ENCODE measurements at places on chromosomes 1 and 21. TPM values are rescaled to one million over a fixed set of nuclear protein-coding genes. Genes with fewer than 3 reads are reported as not detected.

Gene FHAD1
- 2.5 TPM for polyA plus RNA-seq

Gene LCE1F
- polyA plus RNA-seq, result not detected

Gene EFNA3
- 13.5 TPM for polyA plus RNA-seq

Gene GBP7
- not detected for polyA plus RNA-seq

Gene SLAMF9
- not detected for polyA plus RNA-seq

Gene MTARC1
- 33.2 TPM for polyA plus RNA-seq

Gene PTPN22
- polyA plus RNA-seq, result 0.40 TPM

Gene ANGPTL7
- polyA plus RNA-seq, result 0.13 TPM

Gene PAPPA2
- 1.3 TPM for polyA plus RNA-seq

Gene PRDM16
- 0.16 TPM for polyA plus RNA-seq

Gene HENMT1
- 4.2 TPM for polyA plus RNA-seq

Gene NPHP4
- polyA plus RNA-seq, result 2.5 TPM

Gene LYPLA2
- 102 TPM for polyA plus RNA-seq

Gene SHISAL2A
- polyA plus RNA-seq, result 1.2 TPM

Gene NR0B2
- polyA plus RNA-seq, result not detected

Gene VSIG8
- polyA plus RNA-seq, result not detected

Gene HIVEP3
- 0.30 TPM for polyA plus RNA-seq

Gene MTARC2
- 7.7 TPM for polyA plus RNA-seq

Gene KPRP
- not detected for polyA plus RNA-seq

Gene CACYBP
- 453 TPM for polyA plus RNA-seq

Gene F13B
- not detected for polyA plus RNA-seq

Gene SELENBP1
- 12.3 TPM for polyA plus RNA-seq

Gene RAP1GAP
- polyA plus RNA-seq, result 5.0 TPM

Gene PAQR6
- polyA plus RNA-seq, result 2.6 TPM

Gene LCE2B
- not detected for polyA plus RNA-seq

Gene KCNJ10
- polyA plus RNA-seq, result 1.2 TPM

Gene DCDC2B
- polyA plus RNA-seq, result 0.42 TPM

Gene ACTL8
- polyA plus RNA-seq, result 0.71 TPM

Gene RNF207
- polyA plus RNA-seq, result 1.3 TPM

Gene PTGS2
- 0.12 TPM for polyA plus RNA-seq

Gene SRRM1
- polyA plus RNA-seq, result 666 TPM

Gene CDA
- 16.4 TPM for polyA plus RNA-seq

Gene AMY1B
- not detected for polyA plus RNA-seq
